HT-29 (cell line): ENCODE measurements at places on chromosomes 12 and 14. TPM values are rescaled to one million over a fixed set of nuclear protein-coding genes. Genes with fewer than 3 reads are reported as not detected.

- no peak for DNase-seq
These were observed 70.5 kb downstream of the NUAK1 start for GRCh38 chr12:106068296-106068695.

GRCh38 chr14:32038876-32039275 lies 38.2 kb upstream of the ARHGAP5 start:
- DNase-seq, result no peak

- DNase-seq, result no peak
These were observed 29.8 kb downstream of the OR10P1 start for GRCh38 chr12:55666508-55666907.

DNA sequence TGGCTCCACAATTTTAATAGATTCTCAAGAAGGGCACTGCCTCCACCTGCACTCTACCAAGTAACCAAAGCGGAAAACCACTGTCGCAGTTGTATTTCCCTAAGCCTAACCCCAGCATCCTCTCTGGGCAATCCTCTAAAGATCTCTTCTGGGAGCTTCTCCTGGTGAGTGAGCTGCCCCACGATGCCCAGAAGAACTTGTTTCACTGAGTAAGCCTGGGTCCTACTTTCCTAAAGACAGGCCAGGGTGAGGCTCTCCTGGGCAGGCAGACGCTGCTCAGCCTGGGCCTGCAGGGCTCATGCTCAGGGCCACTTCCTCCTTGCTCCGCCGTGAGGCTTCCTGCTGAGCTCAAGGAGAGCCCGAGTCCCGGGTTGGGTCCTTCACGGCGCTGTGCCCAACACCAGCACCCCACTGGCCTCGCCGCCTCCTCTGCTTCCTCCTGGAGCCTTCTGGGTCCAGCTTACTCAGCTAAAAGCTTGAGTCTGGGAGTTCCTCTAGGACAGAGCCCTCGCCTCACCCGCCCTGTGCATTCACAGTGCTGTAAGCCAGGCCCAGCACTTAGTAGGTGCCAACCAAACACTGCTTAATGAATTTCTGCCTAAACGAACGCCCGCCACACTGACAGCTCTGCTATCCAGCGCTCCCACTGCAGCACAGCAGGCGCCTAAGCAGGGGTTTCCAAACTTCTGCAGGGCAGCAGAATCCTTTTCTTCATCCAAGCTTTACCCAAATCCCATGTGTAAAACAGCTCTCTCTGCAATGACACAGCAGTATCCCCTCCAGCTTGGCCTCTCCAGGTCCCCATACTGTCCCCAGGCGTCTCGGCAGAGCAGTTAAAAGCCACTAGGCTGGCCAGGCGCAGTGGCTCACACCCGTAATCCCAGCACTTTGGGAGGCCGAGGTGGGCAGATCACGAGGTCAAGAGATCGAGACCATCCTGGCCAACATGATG lies 5.7 kb downstream of the RAB35 start:
- no peak for DNase-seq

DNA sequence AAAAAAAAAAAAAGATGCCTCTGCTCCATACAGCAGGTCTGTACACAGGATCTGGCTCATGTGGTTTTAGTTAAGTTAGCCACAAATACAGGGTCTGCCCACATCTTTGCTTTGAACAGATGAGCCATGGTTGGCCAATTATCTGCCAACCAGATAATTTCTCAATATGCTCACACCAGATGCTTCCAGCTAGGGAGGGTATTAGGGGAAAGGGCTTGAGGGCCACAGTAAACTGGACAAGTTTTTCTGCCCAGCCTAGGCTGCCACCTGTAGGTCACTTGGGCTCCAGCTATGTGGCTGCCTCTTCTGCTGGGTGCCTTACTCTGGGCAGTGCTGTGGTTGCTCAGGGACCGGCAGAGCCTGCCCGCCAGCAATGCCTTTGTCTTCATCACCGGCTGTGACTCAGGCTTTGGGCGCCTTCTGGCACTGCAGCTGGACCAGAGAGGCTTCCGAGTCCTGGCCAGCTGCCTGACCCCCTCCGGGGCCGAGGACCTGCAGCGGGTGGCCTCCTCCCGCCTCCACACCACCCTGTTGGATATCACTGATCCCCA lies 776 bp downstream of the RDH5 start:
- peak; percentile 92 for DNase-seq

DNA sequence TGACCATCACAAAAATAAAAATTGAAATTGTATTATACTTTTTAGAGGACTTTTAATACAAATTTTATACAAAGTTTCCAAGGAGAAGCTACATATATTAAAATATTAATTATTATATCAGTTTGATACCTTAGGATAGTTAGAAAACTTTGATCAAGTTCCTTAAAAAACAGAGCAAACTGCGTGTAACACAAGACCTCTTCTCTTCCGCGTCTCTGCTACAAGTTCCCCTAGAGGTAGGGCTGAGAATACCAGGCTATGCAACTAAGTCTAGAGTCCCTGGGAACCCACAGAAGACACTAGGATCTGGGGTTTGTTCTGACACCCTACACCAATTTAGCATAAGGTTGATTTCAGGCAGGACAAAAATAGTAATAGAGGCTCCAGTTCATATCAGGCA lies 319.0 kb downstream of the FOXG1 start:
- peak; percentile 16 for DNase-seq

GRCh38 chr12:8637244-8637643 lies 24.6 kb upstream of the AICDA start:
- DNase-seq, result no peak

- DNase-seq, result no peak
These were observed 104.5 kb upstream of the FRMD6 start for GRCh38 chr14:51547260-51547659.

DNA sequence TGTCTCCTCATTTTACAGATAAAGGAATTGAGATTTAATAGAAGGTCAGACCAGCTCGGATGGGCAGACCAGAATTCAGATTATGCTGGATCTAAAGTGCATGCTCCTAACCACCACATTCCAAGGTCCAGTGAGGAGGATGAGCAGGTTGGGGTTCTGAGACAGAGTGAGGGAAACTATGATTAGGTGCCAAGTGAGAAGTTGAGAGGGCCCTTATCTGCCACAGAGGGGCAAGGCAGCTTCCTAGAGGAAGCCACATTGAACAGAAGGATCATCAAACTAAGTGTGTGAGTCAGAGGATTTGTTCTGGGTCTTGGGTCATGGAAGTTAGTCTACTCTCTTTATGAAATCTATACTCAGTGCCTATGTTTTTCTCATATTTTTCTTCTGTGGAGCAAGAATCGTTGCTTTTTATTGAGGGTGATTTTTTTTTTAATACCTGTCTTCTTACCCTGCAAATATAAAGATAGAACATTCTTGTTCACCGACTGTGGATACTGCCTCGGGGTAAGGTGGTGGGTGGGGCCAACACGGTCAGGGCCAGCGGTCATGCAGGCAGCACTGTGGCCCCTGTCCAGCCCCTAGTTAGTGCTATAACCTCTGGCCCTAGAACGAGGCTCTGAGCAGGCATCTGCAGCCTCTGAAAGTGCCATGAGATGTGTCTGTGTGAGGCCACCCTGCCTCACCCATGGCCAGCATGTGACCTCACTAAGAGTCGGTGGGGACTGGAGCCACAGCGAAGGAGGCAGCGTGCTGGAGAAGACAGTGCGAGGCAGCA lies 55.6 kb upstream of the PTHLH start:
- DNase-seq, result peak; percentile 8

DNA sequence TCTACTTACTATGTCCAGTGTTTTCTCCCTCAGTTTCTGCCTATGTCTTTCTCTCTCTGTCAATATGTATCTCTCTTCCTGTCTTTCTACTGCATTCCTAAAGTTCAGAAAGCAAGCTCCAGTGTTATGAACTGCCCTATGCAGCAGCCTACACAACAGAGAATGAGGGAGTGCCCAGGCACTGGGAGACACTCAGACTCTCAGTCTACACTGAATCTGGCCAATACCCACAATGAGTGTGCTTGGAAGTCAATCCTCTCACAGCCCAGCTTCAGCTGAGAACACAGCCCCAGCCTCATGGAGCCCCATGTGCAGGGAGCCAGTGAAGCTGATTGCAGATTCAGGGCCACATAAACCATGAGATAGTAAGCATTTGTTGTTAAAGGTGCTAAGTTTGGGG lies 128.7 kb downstream of the ALG10 start:
- DNase-seq, result no peak

DNA sequence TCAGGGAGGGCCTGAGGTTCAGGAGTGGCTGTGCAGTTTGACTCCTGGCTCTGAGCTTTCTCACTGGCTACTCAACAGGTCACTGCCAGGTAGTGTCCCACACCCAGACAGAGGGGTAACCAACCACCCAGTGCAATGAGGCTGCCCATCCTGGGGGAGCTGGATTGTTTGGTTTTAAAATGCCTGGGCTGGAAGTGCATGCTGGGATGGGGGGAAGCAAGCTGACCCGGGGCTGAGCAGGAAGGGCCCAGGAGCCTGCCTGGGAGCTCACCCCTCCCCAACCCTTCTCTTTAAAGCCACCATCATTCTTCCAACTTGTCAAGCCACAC lies 12.6 kb upstream of the ABHD12B start:
- no peak for DNase-seq

- no peak for DNase-seq
These were observed 353.2 kb upstream of the ATP2B1 start for GRCh38 chr12:90061809-90062208.

GRCh38 chr14:64213086-64213485 lies 81.1 kb downstream of the ESR2 start:
- no peak for DNase-seq

Gene HCAR2
- 0.56 and 1.1 TPM in 2 replicates for total RNA-seq

Gene MAP3K9
- total RNA-seq, result 5.9 and 6.8 TPM in 2 replicates

Gene HELB
- total RNA-seq, result 1.7 and 2.1 TPM in 2 replicates

Gene DHRS4L2
- 29.2 and 35.7 TPM in 2 replicates for total RNA-seq

Gene METAP2
- total RNA-seq, result 38.8 and 45.6 TPM in 2 replicates
